NCI-H1105 (cell line): ENCODE measurements at places on chromosomes 12 and 14.

- DNase-seq, result no peak
These were observed 9.6 kb upstream of the ENDOU start for GRCh38 chr12:47734725-47735480.

DNA sequence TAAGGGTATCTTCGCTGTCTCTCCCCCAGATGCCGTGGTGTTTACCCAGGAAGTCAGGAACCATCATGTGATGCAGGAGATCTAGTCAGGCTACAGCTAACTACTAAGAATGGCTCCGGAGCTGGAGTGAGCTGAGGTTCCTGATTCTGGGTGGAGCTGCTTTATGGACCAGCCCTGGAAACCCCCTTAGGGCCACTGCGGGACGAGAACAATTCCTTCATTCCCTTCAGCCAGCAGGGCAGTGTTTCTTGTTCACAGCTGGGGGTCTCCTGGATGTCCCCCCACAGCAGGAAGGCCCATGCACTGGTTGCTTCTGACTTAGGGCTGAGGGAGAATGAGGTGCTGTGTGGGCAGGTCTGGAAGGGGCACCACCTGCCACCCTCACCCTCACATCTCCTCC, 199.3 kb downstream of the ADGRD1 start:
- no peak for DNase-seq

DNA sequence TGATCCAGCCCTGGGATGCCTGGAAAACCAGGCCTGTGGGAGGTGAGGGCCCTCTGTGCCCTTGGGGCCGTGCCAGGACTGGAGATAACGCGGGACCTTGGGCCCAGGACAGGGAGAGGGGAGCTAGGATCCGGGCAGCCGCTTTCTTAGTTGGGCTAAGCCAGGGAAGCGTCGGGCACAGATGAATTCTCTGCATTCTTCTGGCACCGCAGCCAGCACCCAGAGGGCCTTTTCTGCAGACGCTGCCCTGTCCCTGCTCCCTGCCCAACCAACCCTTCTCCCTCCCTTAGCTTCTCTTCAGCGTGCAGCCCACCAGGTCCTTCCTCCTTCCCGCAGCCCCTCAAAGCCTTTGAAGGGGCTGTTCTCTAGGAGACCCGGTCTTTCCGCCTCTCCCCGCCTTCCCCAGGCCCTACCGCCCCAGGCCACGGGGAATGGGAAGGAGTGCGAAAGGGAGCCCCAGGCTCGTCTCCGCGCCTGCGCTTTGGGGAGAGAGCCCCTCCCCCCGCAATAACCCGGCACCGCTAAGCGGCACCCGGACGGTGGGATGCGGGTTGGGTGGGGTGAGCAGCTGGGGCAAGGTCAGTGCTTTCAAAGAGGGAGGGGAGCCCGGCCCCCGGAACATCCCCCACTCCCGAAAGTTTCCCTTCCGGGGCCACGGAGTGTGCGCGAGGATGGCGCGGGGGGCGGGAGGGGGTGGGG, 663 bp downstream of the NCKAP5L start:
- DNase-seq, result peak; percentile 23

DNA sequence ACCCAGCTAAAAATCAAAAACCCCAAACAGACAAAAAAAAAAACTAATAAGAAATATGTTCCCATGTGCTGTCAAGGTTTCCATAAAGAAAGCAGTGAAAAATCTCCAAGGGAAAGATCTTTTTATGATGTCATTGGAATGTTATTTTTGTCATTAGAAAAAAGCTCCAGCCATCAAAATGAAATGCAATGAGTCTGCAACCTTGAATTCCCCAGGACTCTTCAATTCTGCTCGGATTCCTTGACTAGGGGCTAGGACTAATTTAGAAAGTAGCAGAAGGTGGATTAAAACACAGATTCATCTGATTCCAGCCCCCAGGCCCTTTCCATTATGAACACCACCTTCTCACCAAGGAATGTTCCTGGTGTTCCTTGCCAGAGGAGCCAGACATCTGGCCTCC, 6.0 kb upstream of the PCNX1 start:
- DNase-seq, result no peak

DNA sequence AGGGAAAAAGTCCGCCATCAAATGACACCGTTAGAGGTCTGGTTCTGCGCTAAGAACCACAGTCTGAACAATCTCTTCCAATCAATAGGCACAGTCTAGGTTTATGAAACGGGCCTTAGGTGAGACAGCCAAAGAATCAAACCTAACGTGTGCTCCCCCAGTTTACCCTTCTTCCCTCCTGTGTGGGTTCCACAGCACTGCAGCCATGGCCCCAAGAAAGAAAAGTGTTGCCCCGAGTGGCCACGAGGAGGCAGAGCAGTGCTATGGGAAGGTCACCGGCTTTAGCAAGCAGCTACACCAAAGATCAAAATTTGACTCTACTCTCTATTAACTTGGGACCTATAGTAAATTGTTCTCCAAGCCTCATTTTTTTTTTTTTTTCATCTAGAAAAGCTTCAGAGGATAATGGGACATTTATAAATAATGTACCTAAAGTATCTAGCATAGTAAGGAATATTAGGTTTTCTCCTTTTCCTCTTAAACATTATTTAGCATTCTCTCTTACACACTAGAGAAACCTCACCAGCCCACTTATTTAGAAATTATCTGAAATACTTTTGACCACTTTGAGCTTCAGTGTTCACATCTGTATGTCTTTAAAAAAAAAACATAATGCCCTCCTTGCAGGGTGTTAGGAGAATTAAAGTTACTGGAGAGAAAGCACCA, 70.2 kb upstream of the GPHB5 start:
- no peak for DNase-seq

DNA sequence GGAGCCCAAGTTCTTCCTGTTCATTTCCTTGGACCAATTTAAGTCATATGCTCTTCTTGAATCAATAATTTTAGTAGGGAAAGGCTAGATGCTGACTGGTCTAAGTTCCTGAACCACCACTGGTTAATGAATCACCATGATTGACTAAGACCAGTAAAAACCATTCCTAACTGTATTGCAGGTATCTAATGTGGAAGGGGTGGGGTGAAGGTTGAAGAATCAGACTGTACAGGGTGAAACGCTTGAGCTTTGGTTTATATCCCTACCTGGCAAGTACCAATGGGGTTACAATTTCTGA, 100.1 kb downstream of the DYRK2 start:
- no peak for DNase-seq

DNA sequence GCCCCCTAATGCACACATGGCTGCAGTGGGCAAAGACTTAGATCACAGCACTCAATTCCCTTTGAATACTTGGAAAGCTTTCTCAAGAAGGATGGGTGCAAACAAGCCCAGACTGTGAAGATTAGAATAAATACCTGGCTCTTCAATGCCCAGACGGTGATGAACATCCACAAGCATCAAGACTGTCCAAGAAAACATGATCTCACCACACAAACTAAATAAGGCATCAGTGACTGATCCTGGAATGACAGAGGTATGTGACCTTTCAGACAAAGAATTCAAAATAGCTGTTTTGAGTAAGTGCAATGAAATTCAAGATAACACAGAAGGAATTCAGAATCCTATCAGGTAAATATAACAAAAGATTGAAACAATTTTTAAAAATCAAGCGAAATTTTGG, 43.8 kb upstream of the ZDHHC17 start:
- DNase-seq, result no peak

- no peak for DNase-seq
These were observed 17.7 kb upstream of the ANAPC7 start for GRCh38 chr12:110421159-110421661.

DNA sequence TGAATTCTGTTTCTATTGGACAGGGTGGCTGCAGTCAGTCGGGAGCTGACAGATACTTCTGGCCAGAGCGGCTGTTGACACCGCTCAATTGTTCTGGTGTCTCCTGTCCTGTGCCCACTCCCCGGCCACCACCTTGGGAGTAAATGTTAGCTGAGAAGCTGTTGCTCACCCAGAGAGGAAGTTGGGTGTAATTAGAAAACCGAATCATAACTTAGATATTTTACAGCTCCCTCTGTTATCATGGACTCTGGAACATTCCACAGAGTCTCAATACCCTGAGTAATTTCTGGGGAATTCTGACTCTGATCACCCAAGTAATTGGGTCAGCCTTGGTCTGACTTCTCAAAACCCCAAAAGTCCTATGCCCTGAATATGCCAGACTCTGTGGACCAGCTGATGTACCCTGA, 58.3 kb upstream of the RFLNA start:
- no peak for DNase-seq

- no peak for DNase-seq
These were observed 158.1 kb downstream of the ATP23 start for GRCh38 chr12:58099476-58099875.

GRCh38 chr12:51450806-51451205, 26.2 kb downstream of the SLC4A8 start:
- DNase-seq, result no peak

GRCh38 chr14:101819251-101819990, 57.9 kb downstream of the PPP2R5C start:
- no peak for DNase-seq

DNA sequence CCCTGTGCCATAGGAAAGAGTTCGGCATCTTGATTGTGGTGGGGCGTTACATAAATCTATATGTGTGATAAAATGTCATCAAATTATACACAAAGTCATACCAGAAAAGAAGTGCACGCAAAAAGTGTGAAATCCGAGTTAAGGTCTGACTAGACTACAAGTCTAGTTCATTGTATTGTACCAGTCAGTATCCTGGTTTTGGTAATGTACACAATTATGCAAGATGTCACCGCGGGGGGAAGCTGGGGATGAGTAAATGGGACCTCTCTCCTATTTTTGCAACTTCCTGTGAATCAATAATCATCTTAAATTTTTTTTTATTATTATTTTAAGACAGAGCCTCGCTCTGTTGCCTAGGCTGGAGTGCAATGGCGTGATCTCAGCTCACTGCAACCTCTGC, 43.2 kb upstream of the BCL11B start:
- no peak for DNase-seq

- no peak for DNase-seq
These were observed 28.8 kb downstream of the CLSTN3 start for GRCh38 chr12:7158781-7159609.

DNA sequence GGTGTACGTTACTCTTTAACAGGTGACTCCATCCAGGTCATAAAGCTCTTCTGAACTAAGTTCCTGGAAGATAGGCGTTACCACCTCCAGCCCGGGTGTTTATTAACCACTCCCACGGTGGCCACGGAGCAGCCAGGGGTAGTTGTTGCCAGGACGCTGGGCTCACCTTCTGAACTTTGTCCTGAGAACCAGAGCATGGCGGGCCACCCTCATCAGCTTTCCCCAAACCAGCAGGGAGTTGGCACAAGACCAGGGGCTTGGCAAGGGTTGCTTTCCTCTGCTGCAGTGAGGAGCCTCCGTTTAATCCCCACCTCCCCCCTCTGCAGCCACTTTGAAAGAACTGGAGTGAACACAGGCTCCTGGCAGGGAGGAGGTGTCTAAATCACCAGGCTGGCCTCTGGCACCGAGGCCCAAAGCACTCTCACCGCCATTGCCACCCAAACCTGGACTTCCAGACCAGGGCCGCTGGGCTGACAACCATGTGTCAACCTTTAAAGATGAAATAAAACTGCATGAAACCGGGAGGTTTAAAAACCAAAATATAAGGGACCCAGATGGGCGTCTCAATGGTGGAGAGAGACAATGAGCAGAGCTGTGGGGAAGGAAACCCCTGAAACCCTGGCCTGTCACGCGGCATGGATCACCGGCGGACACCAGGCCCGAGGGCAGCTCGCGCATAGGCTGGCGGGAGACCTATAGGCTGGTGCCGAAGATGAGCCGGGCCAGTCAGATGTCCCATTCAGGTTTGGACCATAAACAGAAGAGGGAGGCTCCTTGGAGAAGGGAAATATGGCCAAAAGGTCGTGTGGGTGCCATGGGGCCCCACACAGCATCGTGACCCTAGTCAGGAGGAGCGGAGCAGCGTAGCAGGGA, 30.9 kb upstream of the TDRD9 start:
- no peak for DNase-seq

GRCh38 chr12:92075425-92075914, 70.2 kb downstream of the BTG1 start:
- no peak for DNase-seq
